ENCODE measurements at places on chromosomes 6 and 20.

DNA sequence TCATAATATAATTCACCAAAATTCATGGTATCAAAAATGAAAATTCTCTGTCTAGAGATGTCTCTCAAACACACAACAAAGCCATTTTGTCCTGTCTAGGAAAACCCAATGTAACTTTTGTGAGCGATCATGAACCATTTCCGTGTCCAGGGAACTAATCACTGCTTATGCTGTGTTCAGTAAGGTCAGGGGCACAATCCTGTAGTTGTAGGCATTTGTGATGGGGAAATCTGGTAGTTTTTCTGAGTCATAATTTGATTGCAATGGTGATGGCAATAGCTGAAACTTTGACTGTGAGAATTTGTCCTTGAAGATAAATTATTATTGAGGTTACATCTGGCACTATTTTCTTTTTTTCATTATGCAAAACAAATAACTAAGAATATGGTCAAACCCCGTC, 21.0 kb upstream of the GCLC start:
- no peak for DNase-seq

GRCh38 chr20:46512943-46513844, at the start of gene ZNF334:
Gene ZNF334, minus strand, starts transcription at chr20:46513559. Its CDS starts 1,457 bp downstream, at chr20:46512102.
- DNase-seq = peak; percentile 53

GRCh38 chr6:133673056-133673455, 215.9 kb upstream of the TCF21 start:
- DNase-seq = no peak

- no peak for DNase-seq
These were observed 73.1 kb downstream of the OR2B2 start for GRCh38 chr6:27838945-27839625.

DNA sequence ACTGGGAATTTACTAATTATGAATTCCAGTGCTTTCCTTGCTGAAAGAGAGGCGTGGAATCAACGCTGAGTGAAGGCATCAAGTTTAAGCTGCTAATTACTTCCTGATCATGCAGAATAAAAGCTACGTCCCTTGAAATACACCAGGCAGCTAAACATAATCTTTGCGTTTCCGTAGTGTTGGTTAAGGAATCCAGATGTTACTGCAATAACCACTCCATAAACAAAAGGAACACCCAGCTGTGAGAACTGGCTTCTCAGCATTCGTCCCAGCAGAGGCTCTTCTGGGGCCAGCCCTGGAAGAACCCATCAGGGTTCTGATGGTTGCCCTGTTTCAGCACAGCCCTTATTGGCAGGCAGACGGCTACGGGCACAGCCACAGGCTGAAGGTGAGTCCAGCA, 111.4 kb downstream of the CDH26 start:
- DNase-seq = no peak

- no peak for DNase-seq
These were observed 98.1 kb downstream of the ZNF217 start for GRCh38 chr20:53495398-53496092.

DNA sequence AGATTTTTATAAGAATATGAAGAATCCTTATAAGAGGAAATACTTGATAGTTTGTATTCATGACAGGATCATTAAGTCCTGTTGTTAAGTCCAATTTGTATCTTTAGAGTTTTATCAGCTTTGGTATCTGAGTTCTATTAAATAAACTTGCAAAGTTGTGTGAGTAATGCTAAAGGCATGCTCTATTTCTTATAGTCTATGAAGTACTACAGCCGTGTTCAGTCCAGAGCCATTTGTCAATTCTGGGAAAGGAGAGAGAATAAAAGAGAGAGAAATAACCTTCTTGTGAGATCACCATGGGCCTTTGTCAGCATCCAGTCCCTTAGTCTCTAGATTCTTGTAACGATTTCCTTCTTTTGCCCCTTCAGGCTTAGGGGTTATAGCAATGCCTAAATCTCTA, 181.2 kb upstream of the POU3F2 start:
- DNase-seq = no peak

DNA sequence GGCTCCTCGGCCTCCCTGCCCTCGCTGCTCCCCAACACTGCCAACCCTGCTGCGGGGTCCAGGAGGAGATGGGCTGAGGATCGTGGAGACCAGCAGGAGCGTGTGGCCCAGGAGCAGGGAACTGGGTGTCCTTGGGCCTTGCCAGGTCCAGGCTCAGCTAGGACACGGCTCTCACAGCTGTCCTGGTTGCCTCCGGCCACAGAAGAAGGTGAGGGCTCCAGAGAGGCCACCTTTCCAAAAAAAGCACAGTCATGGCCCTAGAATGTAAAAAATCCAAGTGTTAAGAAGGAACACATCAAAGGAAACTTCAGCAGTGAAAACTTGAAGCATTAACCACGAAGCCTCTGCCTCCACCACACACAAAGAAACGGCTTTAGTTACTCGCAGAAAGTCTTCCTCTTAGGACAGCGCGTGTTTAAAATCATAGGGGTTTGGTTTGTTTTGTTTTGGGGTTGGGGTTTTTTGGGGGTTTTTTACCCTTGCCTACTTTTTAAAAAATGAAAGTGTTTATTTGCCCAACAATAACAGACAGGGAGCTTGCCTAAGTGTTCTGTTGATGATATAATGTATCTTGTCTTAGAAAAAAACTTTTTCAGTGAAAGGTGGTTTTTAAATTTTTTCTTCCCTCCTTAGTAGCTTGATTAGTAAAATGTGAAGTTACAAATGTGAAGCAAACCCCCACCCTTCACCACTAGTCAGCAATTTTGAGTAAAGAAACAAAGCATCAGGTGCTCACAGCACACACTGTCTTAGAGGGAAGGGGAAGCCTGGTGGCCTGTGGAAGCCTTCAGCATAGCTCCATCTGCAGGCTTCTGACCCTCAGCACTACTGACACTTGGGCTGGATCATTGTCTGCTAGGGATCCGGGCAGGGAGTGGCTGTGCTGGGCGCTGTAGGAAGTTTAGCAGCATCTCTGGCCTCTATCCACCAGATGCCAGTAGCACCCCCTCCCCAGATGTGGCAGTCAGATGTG, 60.0 kb downstream of the PTPN1 start:
- DNase-seq = no peak

DNA sequence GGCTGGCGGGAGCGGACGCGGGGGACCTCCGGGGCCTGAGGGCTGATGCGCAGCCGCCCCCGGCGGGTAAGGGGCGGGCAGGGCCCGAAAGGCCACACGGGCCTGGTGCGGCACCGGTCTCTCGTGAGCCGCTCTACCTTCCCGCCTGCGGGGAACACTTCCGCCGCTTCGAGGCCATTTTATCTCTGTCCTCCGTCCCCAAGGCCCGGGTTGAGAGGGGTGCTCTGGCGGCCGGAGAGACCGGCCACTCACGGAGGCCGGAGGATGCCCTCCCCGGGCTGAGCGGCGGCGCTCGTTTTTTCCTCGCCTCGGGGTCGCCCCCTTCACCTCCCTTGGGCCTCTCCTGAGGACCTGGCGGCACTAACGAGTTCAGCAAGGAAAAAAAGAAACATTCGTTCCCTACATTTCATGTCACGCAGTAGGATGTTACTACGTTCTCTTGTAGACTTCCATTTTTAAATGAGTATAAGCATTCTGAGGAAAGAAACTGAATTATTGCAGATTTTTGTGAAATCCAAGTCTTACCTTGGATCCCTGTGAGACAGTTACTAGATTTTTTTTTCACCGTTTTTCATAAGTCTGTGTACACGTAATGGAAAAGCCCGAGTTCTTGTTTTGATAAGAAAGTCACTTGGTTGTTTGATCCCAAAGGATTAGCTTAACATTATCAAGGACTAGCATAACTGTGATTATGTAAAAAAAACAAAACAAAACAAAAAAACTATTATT, 575 bp downstream of the WTAP start:
- DNase-seq = peak; percentile 74

GRCh38 chr6:131954059-131954774, 3.0 kb upstream of the CCN2 start:
- DNase-seq = no peak

- DNase-seq = no peak
These were observed 319.8 kb downstream of the FRK start for GRCh38 chr6:115740907-115741306.

- DNase-seq = peak; percentile 36
These were observed 44.1 kb downstream of the DPPA5 start for GRCh38 chr6:73309785-73310502.

DNA sequence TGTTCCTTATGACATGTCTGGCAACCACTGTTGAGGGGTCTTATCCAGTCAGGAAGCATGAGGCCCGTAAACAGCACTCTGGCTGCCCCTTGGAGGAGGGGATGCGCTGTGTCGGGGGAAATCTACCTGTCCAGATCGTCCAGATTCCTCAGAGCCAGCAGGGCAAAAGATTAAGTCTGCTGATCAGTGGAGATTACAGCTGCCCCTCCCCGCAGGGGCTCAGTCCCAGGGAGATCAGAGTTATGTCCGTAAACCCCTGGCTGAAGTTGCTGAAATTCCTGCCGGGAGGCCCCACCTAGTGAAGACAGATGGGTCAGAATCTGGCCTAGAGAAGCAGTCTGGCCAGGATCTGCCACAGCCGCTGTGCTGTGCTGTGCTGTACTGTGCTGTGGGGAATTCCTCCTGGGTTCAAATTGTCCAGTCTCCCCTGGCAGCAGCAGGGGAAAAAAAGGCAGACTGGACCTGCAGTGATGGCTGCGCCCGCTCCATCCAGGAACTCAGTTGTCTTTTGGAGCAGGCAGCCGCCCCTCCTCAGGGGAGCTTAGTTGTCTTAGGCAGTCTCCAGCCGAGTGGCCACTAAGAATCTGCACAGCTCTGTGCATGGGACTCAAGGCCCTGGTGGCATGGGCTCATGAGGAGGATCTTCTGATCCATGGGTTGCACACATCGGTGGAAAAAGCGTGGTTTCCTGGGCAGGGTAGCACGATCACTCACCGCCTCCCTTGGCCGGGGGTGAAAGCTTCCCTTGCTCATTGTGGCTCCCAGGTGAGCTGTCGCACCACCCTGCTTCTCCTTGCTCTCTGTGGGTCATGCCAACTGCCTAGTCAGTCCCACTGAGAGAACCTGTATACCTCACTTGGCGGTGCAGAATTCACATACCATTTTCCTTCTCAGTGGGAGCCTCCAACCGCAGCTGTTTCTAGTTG, 1368.8 kb upstream of the ADGRB3 start:
- no peak for DNase-seq

DNA sequence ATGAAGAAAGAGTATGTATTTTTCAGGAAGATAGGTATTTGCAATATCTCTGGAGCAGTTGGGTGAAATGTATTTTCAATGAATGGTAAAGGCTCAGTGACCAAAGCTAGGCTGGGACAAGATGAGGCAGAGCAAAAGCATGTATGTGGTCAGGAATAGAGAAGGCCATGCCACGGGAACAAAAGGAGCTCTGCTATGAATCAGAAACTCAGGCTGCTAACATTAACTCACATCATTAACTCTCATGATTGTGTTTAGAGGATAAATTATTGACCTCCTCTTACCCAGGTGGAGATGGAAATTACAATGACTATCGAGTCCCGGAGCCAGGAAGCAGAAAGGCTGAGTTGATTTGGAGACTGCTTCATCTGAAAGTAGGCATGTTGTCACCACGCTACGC, 220.2 kb downstream of the FUT9 start:
- DNase-seq = no peak
